Activated T-helper 2 cell treated with anti-CD3 and anti-CD28 coated beads, Interferon-gamma antibody, Interleukin-2, Interleukin-4, amounts not matched to agents 10 μg/mL and 5 μg/mL and 100 μg/mL, durations not matched to agents 14 hours and 24 hours and 36 hours (primary cell): ENCODE measurements at places on chromosomes 5 and 9.
A peak's percentile ranks its signal among the peaks of the same experiment; 100 is the strongest.

GRCh38 chr9:108913391-108913790 lies 20.5 kb downstream of the ELP1 start:
- H3K4me1 ChIP-seq = peaks cover 8% of the 10 kb centered on the region
- no peaks in the 10 kb centered on the region for H3K27me3 ChIP-seq
- no peak overlapping the region for H3K27ac ChIP-seq
- DNase-seq = no peak
- peaks cover 59% of the 10 kb centered on the region for H3K36me3 ChIP-seq

GRCh38 chr9:565528-565927 lies 276.0 kb upstream of the DMRT1 start:
- H3K36me3 ChIP-seq = no peaks in the 10 kb centered on the region
- H3K27ac ChIP-seq = no peak overlapping the region
- peaks cover 9% of the 10 kb centered on the region for H3K27me3 ChIP-seq
- H3K4me3 ChIP-seq = no peak overlapping the region
- DNase-seq = no peak

DNA sequence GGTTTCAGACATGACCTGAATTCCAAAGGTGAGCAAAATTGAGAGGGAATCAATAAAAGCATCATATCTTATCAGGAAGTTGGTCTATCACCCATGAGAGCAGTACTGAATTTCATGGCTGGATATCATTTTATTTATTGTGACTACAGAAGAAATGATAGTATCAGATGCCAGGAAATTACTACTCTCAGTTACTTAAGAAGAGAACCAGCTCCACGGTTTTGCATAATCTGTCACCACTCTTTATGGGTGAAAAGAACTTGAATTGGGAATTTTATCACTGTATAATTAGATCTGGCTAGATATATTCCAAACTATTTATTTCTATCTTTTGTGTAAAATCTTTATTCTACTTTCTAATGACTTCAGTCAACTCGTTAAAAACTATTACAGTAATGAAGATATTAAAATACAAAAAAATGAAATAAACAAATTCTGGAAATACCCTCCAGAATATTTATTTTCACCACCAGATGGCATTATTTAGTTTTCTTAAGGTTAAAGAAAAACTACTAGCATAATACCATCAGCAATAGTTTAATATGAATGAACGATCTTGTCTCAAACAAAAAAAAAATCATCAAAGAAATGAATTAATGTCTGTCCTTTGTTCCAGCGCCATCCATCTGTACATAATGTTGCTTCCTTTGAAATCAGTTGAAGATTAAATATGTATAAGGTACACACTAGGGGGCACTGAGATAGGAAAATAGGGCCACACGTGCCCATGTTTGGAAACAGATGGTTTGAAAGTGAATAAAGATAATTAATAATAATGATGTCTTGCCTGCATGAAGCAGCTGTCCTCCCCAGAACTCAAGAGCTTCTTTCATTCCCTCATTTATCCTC lies 84.7 kb upstream of the SLCO6A1 start:
- H3K4me1 ChIP-seq = peaks cover 1% of the 10 kb centered on the region
- peaks cover 10% of the 10 kb centered on the region for H3K27me3 ChIP-seq
- no peak for DNase-seq
- no peaks in the 10 kb centered on the region for H3K36me3 ChIP-seq

DNA sequence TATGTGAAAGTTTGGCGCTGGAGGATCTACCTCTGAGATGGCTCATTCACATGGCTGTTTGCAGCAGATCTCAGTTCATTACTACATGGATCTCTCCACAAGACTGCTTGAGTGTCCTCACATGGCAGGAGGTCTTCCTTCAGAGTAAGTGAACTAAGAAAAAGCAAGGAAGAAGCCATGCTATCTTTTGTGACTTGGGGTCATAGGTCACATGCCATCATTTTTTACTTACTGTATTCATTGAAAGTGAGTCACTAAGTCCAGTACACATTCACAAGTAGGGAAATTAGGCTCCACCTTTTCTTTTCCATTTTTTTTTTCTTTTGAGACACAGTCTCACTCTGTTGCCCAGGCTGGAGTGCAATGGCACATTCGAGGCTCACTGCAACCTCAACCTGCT lies 8.7 kb upstream of the CDKN2AIPNL start:
- H3K4me3 ChIP-seq = no peak overlapping the region
- H3K27ac ChIP-seq = no peak overlapping the region
- H3K27me3 ChIP-seq = no peaks in the 10 kb centered on the region
- no peaks in the 10 kb centered on the region for H3K36me3 ChIP-seq
- DNase-seq = no peak

- DNase-seq = no peak
- H3K27me3 ChIP-seq = no peaks in the 10 kb centered on the region
- H3K27ac ChIP-seq = no peak overlapping the region
- H3K36me3 ChIP-seq = no peaks in the 10 kb centered on the region
Observed at GRCh38 chr9:134356496-134357470, 30.5 kb downstream of the RXRA start.

- no peak overlapping the region for H3K4me3 ChIP-seq
- no peak for DNase-seq
- no peak overlapping the region for H3K27ac ChIP-seq
- peaks cover 5% of the 10 kb centered on the region for H3K27me3 ChIP-seq
Observed at GRCh38 chr5:171644536-171644935, 141.1 kb upstream of the SMIM23 start.

DNA sequence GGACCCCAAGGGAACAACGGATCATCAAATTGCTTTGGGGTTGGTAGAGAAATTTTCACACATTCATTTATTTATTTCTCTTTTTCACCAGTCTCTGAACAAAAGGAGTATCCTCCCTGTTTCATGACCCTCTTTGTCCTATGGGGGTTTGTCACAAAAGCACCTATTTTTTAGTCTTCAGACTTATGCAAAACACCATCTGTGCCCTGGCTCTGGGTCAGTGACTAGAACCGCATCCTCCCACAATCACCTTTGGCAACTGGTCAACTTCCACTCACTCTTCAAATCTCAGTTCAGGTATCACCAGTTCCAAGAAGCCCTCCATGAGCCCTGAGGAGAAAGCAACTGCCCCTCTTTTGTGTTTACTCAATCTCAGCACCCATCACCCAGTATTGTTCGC lies 395.7 kb downstream of the CDK5RAP2 start:
- H3K27me3 ChIP-seq = no peaks in the 10 kb centered on the region
- no peak overlapping the region for H3K27ac ChIP-seq
- DNase-seq = no peak
- no peak overlapping the region for H3K4me3 ChIP-seq
- no peaks in the 10 kb centered on the region for H3K36me3 ChIP-seq

DNA sequence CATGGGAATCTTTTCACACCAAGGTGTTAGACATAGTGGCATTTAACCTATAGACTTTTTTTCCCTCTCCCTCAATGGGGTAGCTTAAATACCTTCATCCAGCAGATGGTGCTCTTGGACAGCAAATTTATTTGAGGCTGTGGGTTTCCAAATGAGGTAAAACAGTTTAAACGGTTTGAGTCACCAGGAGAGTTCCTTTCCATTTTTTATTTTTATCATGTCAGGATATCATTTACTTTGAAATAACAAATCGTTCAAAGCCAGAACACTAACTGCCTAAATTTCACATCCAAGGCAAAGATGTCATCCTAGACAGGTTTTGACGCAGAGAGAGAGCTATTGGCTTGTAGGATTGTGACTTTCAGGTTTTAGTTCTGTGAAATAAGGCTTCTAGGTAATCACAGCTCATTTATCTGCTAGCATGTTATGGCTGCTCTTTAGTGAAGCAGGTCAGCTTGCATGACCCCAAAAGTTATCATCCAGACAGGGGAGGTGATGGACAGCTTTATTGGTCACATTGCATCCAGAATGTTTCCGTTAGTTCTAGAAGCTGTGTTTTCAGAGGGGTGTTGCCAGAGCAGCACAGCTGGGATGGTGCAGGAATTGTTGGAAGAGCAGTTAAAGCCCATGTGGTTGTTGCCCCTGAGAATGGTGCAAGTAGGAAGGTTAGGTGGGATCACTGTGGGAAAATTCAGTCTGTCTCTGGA lies 69.8 kb downstream of the KDM4C start:
- H3K27me3 ChIP-seq = no peaks in the 10 kb centered on the region
- H3K4me1 ChIP-seq = peaks cover 19% of the 10 kb centered on the region
- H3K36me3 ChIP-seq = peaks cover 42% of the 10 kb centered on the region
- H3K4me3 ChIP-seq = no peak overlapping the region

DNA sequence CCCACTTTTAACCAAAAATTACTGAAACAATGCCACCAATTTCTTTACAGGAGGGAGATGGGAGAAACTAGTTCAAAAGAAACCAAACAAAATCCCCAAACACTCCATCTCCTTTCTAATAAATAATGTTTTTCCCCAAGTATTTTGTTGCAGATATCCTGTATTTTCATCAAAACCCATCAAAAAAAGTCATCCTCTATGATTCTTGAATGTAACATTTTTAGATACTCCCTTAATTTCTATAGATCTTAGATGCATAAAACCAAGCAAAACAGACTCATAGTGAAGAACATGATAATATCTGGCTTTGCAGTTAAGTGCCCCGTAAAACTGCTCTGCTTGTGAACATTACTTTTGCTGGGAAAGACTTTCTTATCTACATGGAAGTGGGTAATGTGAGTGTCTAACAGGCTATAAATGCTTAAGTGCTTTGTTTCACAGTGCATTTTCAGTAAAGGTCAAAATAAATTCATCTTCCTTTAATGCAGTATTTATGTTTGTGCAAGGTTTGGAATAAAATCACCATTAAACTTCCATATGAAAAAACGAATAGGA lies 77.3 kb upstream of the TBCA start:
- H3K36me3 ChIP-seq = no peaks in the 10 kb centered on the region
- peak overlapping the region; percentile 44 for H3K27ac ChIP-seq
- H3K4me1 ChIP-seq = peaks cover 14% of the 10 kb centered on the region
- peaks cover 21% of the 10 kb centered on the region for H3K27me3 ChIP-seq

GRCh38 chr9:38620483-38621433 lies at the start of gene ANKRD18A:
Gene ANKRD18A, minus strand, starts transcription at chr9:38620596. Its CDS starts 311 bp downstream, at chr9:38620285.
- H3K4me1 ChIP-seq = peaks cover 11% of the 10 kb centered on the region
- H3K27ac ChIP-seq = peak within 1 kb of the TSS; percentile 83
- peak within 1 kb of the TSS; percentile 86 for H3K4me3 ChIP-seq
- peaks cover 47% of the 10 kb centered on the region for H3K27me3 ChIP-seq
- H3K36me3 ChIP-seq = no peaks in the 10 kb centered on the region

DNA sequence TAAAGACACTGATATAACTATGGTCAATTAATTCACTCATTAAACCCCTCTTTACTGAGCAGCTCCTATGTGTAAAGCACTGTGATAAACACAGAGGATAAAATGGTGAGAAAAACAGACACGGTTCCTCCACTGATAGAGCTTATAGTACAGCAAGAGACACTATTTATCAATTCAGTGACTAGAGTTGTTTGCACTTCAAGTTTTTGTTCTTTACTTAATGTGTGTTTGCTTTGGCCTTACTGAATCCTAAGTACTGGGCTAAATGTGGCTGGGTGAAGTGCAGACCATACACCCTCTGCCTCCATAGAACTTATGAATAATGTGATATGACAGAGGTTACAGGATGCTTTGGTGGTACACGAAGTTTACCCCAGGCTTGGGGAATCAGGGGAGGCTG lies 80.1 kb upstream of the ITGA1 start:
- peaks cover 54% of the 10 kb centered on the region for H3K4me1 ChIP-seq
- no peak overlapping the region for H3K4me3 ChIP-seq
- DNase-seq = no peak
- H3K27ac ChIP-seq = no peak overlapping the region

- peaks cover 7% of the 10 kb centered on the region for H3K36me3 ChIP-seq
- DNase-seq = no peak
- H3K4me3 ChIP-seq = no peak overlapping the region
- H3K27me3 ChIP-seq = no peaks in the 10 kb centered on the region
- H3K27ac ChIP-seq = no peak overlapping the region
- no peaks in the 10 kb centered on the region for H3K4me1 ChIP-seq
Observed at GRCh38 chr9:32954642-32955041, 46.8 kb downstream of the APTX start.

GRCh38 chr9:36956908-36957307 lies 77.2 kb downstream of the PAX5 start:
- H3K27me3 ChIP-seq = peaks cover 42% of the 10 kb centered on the region
- no peaks in the 10 kb centered on the region for H3K4me1 ChIP-seq
- H3K27ac ChIP-seq = no peak overlapping the region
- no peak overlapping the region for H3K4me3 ChIP-seq

DNA sequence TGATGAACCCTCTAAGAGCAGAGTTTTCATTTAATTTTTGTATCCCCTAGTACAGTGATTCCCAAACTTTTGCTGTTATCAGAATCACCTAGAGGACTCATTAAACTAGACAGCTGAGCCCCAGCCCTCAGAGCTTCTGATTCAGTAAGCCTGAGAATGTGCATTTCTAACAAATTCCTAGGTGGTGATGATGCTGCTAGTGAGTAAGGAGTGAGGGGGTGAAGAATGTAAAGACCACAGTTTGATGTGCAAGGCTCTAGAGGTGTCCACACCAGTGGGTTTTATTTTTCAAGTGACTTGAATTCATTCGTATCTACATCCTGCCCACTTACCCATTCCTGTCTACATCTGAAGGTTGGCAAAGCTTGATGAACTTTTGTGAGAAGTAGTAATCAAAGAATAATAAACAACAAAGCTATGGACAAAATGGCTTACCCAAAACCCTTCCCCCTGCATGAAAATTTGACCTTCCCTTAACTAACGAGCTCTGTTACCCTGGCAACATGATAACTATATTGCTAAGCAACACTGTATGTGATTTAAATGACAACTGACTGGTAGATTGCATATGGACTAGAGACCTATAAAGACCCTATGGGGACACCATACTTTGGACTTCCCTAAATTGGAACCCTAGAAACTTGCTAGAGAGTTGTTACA lies 35.2 kb downstream of the DTWD2 start:
- no peaks in the 10 kb centered on the region for H3K4me1 ChIP-seq
- no peak overlapping the region for H3K4me3 ChIP-seq
- DNase-seq = no peak
- no peaks in the 10 kb centered on the region for H3K27me3 ChIP-seq

GRCh38 chr5:58505971-58506640 lies 14.9 kb downstream of the GAPT start:
- H3K27ac ChIP-seq = no peak overlapping the region
- no peak for DNase-seq
- H3K4me3 ChIP-seq = no peak overlapping the region
- no peaks in the 10 kb centered on the region for H3K4me1 ChIP-seq
- no peaks in the 10 kb centered on the region for H3K36me3 ChIP-seq

- peaks cover 9% of the 10 kb centered on the region for H3K4me1 ChIP-seq
- DNase-seq = no peak
- H3K27ac ChIP-seq = no peak overlapping the region
- no peak overlapping the region for H3K4me3 ChIP-seq
- peaks cover 9% of the 10 kb centered on the region for H3K27me3 ChIP-seq
Observed at GRCh38 chr5:54445691-54446378, 9.7 kb upstream of the HSPB3 start.

- peaks cover 31% of the 10 kb centered on the region for H3K27me3 ChIP-seq
- H3K4me1 ChIP-seq = no peaks in the 10 kb centered on the region
- no peaks in the 10 kb centered on the region for H3K36me3 ChIP-seq
- no peak overlapping the region for H3K4me3 ChIP-seq
Observed at GRCh38 chr5:176157656-176158055, 80.6 kb upstream of the SIMC1 start.

GRCh38 chr5:5422819-5423515 lies 490 bp downstream of the ICE1 start:
- H3K36me3 ChIP-seq = peaks cover 4% of the 10 kb centered on the region
- peaks cover 16% of the 10 kb centered on the region for H3K4me1 ChIP-seq
- no peak for DNase-seq
- no peaks in the 10 kb centered on the region for H3K27me3 ChIP-seq
- H3K4me3 ChIP-seq = peak overlapping the region; percentile 91
